ENCODE measurements at places on chromosomes 12 and 14.

- DNase-seq = no peak
Measured at GRCh38 chr14:48693793-48694192, 892.4 kb downstream of the RPS29 start.

DNA sequence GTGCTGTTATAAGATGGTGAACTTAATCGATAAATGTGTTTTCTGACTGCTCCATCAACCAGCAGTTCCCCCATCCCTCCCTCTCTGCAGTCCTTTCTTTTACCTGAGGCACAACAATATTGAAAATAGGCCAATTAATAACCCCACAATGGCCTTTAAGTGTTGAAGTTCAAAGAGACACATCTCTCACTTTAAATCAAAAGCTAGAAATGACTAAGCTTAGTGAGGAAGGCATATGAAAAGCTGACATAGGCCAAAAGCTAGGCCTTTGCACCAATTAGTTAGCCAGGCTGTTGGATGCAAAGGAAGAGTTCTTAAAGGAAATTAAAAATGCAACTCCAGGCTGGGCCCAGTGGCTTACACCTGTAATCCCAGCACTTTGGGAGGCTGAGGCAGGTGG is 43.7 kb downstream of the SAV1 start:
- DNase-seq = no peak

- no peak for DNase-seq
Measured at GRCh38 chr14:34649344-34649743, 19.4 kb upstream of the SNX6 start.

DNA sequence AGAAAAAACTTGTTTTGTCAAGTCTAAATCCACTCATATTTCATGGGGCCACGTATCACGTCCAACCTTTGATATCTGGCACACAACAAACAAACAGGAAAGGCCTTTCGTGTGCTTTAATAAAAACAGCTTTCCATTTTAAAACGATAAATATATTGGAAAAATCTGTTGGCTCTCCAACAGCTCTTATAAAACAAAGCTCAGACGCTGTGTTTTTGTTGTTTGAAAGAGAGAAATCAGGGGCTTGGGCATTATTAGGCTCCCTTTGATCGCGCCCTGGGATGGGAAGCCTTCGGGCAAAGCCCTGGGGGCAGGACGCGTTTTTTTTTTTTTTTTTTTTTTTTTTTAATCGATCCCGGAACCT is 429 bp upstream of the PLEKHA5 start:
- DNase-seq = peak; percentile 82

GRCh38 chr12:6851153-6851920 is at the start of gene CDCA3:
Gene CDCA3 (minus strand): TSS chr12:6851286. CDS start chr12:6850952, 334 bp downstream.
- DNase-seq = peak; percentile 100

DNA sequence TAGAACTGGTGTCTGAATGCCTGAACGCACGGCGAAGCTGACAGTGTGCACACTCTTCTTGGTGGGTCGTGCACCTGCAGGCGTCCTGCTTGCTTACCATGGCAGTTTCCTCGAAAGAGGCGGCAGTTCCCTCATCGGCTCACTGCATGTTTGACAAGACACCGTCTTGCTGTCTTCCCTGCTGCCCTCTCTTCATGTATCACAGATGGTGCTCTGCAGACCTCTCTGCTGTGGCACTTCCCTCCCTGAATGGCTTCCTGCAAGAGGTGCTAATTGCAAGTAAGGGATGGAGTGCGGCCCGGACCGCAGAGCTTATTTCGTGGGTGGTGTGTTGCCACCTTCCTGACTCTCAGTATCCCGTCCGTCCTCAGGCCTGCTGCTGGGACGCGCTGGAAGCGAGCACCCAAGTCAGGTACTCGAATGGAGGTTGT is 156.7 kb upstream of the RTL1 start:
- DNase-seq = no peak

GRCh38 chr12:6272300-6273204 is 37.9 kb upstream of the PLEKHG6 start:
- DNase-seq = peak; percentile 51

GRCh38 chr12:127383281-127383680 is 883.7 kb upstream of the TMEM132C start:
- DNase-seq = no peak

GRCh38 chr12:131986910-131987309 is 37.2 kb downstream of the EP400 start:
- no peak for DNase-seq

GRCh38 chr12:5186715-5187114 is 143.0 kb downstream of the KCNA5 start:
- no peak for DNase-seq

DNA sequence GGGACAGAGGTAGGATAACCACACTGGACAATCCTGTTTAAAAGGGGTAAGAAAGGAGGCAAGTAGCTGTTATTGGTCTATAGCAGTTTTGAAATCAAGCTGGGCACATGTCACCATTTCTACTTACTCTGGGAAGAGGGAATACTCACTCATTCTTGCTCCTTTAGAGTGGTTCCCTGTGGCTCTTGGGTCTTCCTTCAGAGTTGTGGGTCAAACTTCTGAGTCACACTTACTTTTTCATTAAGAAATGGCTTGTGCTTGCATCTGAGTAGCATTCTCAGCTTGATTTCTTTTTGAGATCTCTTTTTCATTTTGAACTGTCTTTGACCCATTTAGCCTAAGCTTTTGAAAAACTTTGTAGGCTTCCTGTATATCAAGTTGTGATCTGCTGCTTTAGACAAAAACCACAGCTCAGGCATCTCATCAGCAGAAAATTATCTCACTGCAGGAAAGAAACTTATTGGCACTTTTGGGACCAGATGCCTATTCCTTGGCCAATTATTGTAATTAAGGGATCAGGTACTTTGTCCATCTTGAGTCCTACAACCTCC is 122.2 kb downstream of the AEBP2 start:
- no peak for DNase-seq

- DNase-seq = no peak
Measured at GRCh38 chr14:59543873-59544272, 32.7 kb downstream of the CCDC175 start.

DNA sequence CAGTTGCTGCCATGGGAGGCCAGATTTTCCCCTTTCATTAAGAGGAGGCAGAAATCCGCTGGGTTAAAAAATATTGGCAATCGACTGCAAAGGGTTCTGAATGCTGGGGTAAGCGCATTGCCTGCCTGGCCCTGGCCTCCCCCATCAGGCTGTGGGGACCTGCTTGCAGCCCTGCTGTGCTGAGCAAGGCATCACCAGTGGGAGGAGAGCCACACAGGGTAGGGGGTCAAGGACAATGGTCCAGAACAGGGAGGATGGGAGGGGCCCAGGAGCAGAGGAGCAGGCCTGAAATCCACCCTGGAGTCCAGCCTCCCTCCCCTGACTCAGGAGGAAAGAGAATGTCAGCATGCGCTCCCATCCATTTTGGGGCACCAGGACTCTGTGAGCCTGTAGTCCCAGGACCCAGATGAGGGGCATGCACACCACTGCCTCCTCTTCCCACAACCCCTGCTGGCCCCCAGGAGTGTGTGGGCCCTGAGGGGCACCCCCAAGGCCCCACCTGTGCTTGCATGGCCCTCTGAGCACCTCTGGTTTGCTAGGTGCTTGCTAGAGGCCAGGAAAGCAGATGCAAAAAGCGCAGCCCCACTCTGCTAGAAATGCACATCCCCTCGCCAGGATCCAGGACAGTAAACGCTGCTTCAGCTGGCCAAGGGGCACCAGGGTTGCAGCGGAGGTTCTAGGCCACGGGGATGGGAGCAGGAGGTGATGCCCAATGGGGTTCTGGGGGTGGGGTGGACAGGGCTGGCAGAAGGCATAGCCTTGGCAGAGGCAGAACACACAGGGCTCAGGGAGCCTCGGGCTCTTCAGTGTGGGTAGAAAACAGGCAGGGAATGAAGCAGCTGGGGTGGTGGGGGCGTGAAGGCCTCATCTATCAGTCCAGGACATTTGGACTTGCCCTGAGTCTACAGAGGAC is 14.6 kb downstream of the TESC start:
- DNase-seq = no peak

DNA sequence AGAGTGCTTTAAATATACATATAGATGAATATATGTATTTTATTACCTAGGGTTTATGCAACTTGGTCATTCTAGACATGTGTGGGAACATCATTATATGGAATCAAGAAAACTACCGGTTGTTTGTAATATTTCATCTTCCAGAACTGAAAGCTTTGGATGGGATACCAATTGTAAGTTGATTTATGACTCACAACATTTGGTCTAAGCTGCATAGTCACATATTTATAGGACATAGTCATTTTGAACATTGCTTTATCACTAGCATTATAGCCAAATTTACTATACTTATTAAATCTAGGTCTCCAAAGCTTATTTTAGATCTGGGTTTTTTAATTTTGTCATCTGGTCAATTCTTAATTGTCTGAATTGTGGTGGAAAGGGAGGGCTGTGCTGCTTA is 83.7 kb upstream of the PCNX4 start:
- DNase-seq = no peak

GRCh38 chr12:12327802-12328201 is 22.2 kb downstream of the MANSC1 start:
- DNase-seq = peak; percentile 94

DNA sequence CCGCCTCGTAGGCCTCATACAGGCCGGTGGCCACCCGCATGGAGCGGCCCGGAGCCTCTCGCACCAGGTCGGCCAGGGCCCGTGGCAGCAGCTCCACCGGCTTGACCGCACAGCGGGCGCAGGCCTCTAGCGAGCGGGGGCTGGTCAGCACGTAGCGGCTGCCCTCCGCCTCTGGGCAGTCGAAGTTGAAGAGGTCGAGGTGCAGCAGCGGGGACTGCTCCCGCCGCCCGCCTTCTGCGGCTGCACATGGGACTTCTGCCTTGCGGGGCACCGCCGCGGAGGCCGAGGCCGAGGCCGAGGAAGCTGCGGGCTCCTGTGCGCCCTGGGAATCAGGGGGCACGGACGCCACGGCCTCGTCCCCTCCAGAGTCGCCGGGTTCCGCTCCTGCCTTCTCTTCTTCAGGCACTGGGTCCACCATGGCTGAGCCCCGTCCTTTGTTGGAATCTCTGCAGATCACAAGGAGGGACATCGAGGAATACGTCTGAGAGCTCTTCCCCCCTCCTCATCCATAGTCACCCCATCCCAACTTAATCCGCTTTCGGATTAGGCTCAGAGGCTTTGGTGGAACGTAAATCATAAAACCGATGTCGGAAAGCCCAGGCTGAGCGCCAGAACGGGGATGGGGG is 1.4 kb downstream of the CCDC177 start:
- no peak for DNase-seq

DNA sequence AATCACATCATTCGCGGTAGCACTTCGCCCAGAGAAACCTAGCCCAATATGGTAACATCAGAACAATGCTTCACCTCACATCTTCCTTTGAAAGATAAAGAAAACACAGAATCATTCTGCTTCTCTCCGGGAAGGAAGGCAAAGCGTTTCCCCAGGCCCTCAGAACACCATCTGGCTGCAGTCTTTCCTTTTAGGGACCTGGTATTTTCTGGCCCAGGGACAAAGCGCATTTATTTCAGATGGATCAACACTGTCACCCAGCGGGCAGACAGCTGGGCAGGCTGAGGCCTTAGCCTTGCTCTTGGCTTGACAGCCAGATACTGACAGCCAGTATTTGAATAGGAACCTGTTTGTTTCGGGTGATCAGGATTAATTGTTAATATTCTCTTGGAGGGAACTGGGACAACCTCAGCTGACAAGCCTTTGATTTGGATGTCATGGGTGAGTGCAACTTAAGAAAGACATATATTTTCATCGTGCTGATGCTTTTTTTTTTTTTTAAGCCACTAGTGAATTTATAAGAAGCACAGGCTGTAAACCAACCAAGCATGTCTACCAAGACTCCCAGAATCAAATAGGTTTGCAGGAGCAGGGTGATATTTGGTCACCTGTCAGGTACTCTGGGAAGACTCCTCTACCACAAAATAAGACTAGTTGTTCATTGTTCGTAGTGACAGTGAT is 118.9 kb downstream of the VEZT start:
- DNase-seq = peak; percentile 97

- DNase-seq = peak; percentile 68
Measured at GRCh38 chr14:29222671-29223268, 456.2 kb downstream of the FOXG1 start.

DNA sequence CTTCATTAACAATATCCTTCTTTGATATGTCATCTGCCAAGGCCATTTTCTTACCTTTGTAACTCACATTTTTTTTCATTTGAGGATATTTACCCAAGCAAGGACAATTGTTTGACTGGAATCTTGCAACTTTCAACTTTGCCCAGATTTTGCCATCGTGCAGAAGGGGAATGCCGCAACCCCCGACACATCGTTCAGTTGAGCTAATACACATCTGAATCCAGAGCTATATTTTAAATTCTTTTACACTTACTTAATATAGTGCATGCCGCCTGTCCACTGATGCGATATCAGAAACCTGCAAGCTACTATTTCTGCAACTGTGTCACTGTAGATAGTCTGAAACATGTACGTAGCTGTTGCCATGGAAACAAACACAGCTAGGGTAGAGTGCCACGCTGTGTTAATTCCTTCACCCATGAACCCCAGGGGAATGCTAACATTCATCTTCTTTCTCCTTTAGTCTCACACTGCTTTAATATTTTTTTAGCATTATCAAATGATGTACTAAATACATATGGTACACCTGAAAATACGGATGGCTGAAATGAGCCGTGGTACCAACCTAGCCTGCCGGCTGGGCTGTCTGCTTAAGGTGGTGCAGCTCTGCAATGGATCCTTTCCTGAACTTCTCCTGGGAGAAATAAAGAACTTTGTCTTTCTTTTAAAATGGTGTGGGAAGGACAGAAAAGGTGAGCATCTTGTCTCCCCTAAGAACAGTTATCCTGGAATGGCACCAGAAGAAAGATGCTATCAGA is 77.0 kb upstream of the FOXN3 start:
- DNase-seq = no peak

GRCh38 chr14:68404652-68405183 is 388.1 kb downstream of the ZFP36L1 start:
- no peak for DNase-seq

DNA sequence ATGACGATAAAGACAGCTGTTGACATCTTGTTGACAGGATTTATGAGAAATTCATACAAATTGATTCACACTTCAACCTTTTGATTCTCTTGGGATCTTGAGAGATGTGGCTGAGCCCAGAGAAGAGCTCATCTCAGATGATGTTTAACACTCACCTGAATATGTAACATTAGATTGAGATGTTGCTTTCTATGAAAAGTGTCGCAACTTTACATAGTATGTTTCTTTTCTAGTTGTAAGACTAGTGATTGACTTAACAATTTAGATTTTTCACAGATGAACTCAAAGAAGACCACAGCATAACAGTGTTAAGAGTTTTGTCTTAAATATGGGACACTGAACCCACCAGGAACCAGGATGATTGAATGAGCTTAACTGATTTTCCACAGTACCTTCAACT is 40.6 kb upstream of the P2RX7 start:
- no peak for DNase-seq

GRCh38 chr14:66651536-66652220 is 143.7 kb downstream of the GPHN start:
- no peak for DNase-seq

DNA sequence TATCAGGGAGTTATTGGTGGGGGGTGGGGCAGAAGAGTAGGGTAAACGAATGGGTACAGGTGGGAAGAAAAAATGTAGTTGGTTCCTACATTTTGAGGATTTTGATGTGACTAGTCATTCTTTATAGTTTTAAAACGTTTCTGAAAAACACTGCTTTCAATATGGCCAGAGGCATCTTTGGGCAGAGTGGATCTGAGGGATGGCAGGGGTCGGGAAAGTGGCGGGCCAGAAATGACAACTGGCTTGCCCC is 527 bp upstream of the ATP23 start:
- no peak for DNase-seq
